GM10248 (cell line): ENCODE measurements at places on chromosomes 5 and 9.
A peak's percentile ranks its signal among the peaks of the same experiment; 100 is the strongest.

GRCh38 chr5:166330036-166330435 lies 1961.4 kb upstream of the WWC1 start:
- no peak for DNase-seq

DNA sequence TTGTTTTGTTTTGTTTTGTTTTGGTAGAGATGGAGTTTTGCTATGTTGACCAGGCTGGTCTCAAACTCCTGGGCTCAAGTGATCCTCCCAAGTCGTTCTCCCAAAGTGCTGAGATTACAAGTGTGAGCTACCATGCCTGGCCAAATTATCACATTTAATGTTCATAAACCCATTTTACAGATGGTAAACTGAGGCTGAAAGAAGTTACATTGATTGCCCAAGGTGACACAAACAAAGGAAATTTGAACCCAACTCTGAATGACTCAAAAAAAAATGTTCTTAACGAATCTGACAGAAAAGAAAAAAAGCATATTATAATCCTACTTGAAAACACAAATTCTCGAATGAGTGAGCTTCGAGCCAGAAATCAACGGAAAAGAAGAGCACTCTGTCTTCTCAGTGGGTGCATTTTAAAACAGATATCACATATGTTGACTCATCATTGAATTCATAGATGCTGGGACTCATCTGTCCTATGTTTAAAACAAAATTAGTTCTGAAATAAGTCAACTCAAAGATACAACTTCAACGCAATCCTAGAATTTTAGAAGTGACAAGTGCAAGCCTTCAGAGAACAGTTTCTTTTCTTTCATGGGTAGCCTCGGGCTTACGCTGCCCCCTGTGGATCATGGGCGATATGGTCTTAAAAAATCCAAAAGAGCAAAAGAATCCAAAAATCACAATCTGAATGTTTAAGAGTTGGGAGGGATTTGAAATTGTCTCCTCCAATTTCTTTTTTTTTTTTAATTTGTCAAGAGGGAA lies 28.4 kb downstream of the TIMD4 start:
- peak; percentile 35 for DNase-seq

- no peak for DNase-seq
Observed at GRCh38 chr5:144315994-144316634, 145.4 kb downstream of the KCTD16 start.

GRCh38 chr9:113631137-113631765 lies 167.7 kb downstream of the RGS3 start:
- DNase-seq, result no peak

DNA sequence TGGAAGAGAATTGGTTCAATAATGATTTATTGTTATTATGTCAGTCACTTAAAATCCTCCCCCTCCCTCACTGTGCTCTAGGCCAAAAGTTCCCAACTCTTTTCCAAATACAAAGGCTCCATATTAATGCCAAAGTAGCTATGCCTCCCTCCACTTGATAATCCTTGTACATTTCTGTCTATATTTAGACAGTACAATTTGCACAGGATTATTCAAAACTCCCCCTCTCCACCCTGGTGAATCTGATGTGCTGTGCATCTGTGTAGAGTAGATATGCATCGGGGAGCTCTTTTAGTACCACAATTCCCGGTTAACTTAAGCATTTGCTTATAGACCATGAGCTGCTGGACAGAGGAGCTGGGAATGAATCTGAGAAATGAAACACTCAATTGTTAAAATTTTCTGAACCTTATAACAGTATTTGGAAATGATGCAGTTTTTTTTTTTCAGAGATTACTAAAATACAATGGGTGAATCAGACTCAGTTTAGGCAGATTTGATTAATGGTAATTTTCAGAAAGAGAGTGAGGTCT lies 27.6 kb downstream of the GLRA1 start:
- DNase-seq, result no peak

GRCh38 chr5:7391814-7392692 lies 3.9 kb upstream of the ADCY2 start:
- DNase-seq, result no peak

GRCh38 chr5:170430866-170431437 lies 41.8 kb upstream of the KCNMB1 start:
- DNase-seq, result no peak

GRCh38 chr5:129438322-129438721 lies 21.8 kb upstream of the ADAMTS19 start:
- DNase-seq, result no peak

GRCh38 chr5:106321242-106321641 lies 1349.5 kb downstream of the EFNA5 start:
- DNase-seq, result no peak

GRCh38 chr9:130815242-130815808 lies 19.7 kb upstream of the ABL1 start:
- DNase-seq, result no peak

- no peak for DNase-seq
Observed at GRCh38 chr5:66255714-66256113, 111.6 kb downstream of the SREK1 start.

DNA sequence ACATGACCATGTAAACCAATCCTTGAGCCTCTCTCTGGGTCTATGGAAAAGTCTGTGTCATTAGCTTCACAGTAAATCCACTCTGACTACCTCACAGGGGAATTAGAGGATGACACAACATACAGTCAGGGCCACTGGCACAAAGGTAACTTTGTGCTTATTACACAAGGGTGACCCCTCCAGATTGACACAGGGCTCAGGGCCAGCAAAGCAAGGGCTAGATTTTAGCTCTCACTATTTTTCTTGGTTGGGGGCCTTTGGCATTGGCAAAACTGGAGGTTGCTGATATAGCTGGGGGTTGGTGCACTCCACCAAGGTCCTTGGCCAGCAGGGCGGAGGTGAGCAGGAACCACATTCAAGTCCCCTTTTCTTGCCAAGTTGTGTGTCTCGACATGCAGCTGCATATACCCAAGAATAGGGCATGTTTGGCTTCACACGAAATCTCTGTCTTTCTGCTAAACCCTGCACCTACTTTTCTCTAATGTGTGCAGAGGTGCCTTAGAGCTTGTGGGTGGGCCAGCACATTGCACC lies 15.2 kb upstream of the OSMR start:
- no peak for DNase-seq
